ENCODE measurements at places on chromosomes 5 and 9. TPM values are rescaled to one million over a fixed set of nuclear protein-coding genes. Genes with fewer than 3 reads are reported as not detected.

WDR38 gene
- total RNA-seq, result not detected

GABRB2 gene
- total RNA-seq, result 4.8 TPM

BASP1 gene
- total RNA-seq, result 46.9 TPM

IQGAP2 gene
- total RNA-seq, result 28.5 TPM

EGFLAM gene
- total RNA-seq, result 132 TPM

GRCh38 chr5:52786949-52787599 lies 642 bp upstream of the ITGA1 start:
- no peak for DNase-seq

DNA sequence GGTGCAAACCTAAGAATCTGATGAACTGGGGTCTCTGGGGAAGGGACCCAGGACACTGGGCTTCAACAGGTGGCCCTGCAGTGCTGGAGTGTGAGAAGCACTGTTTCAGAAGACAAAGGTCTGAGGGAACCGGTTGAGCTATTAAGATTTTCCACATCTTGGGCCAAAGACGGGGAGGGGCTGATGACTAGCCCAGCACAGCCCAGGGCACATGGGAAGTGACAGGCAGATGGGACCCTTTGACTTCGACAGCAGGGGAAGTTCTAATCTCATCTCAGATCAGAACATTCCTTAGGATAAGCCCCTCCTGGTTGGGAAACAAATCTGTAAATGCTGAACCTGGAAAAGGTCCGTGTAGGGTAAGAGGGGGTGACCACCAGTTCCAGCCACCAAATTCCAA lies 67.4 kb downstream of the RAPGEF1 start:
- DNase-seq, result no peak

- DNase-seq, result no peak
These were observed 162.7 kb downstream of the SYK start for GRCh38 chr9:90964101-90965020.

- peak; percentile 84 for DNase-seq
These were observed 14.2 kb upstream of the NRARP start for GRCh38 chr9:137316012-137316981.

DNA sequence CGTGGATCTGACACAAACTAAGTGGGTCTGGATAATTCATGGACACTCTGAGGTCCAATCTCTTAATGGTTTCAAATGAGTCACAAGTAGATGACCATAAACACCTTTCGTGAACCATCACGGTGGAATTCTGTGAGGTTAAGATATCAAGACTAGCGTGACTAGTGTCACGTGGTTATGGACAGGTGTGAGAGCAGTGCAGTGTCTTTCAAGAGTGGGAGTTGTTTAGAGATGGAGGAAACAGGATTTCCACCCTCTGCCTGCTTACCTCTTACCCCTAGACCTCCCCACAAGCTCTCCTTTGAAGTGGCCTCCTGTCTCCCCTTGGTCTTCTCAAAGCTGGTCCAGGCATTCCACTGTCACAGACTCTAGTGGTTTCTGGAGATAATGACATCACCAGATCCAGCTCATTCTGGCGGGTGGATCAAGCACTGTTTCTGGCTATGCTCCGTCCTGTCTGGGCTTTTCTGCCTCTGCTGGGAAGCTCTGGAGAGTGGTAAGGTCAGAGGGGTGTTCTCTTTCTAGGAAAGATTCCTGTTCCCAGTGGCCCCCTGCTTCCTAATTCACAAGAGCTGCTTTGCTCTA lies 20.0 kb upstream of the ZNF782 start:
- DNase-seq, result no peak

- DNase-seq, result no peak
These were observed 139.2 kb downstream of the CDK5RAP2 start for GRCh38 chr9:120440791-120441190.

- no peak for DNase-seq
These were observed 356.0 kb upstream of the SEMA6A start for GRCh38 chr5:116930616-116931015.

GRCh38 chr5:33231935-33232334 lies 208.8 kb upstream of the TARS1 start:
- DNase-seq, result no peak

DNA sequence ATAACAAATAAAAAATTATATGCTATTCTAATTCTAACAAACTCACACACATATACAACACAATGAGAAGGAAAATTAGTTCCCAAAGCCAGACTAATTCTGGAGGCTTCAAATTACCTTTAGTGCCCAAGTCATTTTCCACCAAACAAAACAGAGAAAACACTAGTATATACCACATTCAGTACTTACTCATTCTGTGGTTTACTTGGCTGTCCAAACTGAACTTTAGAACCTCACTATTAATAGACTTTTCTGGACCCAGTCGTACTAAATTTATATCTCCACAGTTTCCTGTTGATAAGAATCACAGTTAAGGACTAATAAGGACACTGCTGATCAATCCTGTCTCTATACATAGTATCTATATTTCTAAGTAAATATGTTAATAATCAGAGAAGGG lies 66.4 kb downstream of the SETX start:
- DNase-seq, result no peak

- no peak for DNase-seq
These were observed 188.1 kb upstream of the EFNA5 start for GRCh38 chr5:107858788-107859187.

GRCh38 chr9:96688187-96688586 lies 33.1 kb upstream of the PRXL2C start:
- no peak for DNase-seq

- DNase-seq, result no peak
These were observed 359.4 kb downstream of the ENC1 start for GRCh38 chr5:74281166-74281565.

DNA sequence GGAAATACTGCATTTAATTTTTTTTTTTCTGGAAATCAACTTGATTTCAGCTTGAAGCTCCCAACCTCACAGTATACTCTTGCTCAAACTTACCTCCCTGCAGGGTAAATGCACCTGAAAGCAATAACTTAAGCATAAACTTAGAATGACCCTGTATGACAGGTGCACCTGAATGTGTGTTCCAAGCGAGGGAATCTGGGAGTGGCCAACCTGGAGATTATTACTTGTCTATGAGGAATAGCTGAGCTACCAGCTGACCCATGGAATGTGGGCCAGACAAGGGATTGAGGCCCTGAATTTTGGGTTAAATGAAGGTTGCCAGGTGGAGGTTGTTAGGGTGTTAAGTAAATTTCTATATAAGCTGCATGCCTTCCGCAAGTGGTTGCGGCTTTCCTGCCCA lies 140.6 kb downstream of the OSTF1 start:
- no peak for DNase-seq

DNA sequence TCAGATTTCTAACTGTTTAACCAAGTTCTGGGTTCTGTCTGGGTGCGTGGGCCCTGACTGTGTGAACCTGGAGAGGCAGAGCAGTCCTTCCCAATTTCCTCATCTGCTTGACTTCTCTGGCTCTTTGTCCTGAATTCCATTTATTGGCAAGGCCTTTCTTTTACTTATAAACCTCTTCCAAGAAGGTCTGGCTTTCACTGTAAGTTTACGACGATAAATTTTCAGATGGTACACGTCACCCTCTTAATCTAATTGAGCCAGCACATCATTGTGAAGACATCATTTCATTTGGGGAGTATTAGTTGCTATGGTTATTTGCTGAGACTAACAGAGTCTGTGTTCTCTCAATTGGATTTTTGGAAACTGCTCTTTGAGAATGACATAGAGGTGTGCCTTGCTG lies 92.4 kb downstream of the ARHGAP26 start:
- no peak for DNase-seq

- no peak for DNase-seq
These were observed 286.4 kb upstream of the DMAC1 start for GRCh38 chr9:8085986-8086385.

DNA sequence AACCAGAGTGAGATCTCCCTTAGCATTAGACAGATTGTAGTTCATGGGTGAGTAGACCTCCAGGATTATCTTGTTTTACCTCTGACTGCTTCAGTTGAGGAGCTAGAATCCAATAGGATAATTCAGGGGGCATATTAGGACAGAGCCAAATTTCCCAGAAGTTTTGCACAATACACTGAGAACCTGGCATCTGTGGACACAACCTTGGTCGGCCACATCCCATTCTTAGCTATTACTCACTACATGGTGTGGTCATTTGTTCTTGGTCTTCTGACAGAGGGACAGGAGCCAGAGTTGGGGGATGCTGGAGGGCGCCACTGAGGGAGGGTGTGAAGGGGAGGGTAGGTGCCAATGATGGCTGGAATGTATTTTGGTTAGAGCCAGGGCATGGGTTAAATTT lies 66.6 kb downstream of the NPR3 start:
- no peak for DNase-seq

DNA sequence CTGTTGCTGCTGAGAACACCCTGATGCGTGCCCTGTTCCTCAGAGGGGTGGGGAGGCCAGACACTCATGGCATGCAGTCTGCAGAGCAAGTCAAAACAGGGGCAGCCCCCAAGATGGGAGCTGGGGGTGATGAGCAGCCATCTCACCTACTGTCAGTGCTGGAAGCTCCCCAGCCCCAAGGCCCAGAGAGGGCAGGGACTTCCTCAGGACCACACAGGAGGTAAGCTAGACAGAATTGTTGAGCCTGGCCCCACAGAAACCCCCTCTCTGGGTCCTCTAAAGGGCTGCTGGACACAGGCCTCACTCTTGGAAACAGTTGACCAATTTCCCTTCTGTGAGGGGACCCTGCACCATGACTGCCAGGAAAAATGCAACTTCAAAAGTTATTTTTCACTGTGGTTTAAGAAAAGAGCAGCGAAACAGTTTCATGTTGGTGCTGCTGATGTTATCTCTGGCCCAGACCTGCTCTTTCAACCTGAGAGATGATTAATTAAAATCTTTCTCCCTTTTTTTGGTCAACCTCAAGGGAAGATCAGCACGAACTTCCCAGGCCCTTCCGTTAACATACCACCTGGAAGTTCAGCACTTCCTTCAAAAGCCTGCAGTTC lies 9.6 kb downstream of the CSF2 start:
- no peak for DNase-seq

- DNase-seq, result no peak
These were observed 104.1 kb upstream of the BASP1 start for GRCh38 chr5:17113174-17113958.

GRCh38 chr9:136618580-136619547 lies 43.9 kb upstream of the EGFL7 start:
- DNase-seq, result no peak

DNA sequence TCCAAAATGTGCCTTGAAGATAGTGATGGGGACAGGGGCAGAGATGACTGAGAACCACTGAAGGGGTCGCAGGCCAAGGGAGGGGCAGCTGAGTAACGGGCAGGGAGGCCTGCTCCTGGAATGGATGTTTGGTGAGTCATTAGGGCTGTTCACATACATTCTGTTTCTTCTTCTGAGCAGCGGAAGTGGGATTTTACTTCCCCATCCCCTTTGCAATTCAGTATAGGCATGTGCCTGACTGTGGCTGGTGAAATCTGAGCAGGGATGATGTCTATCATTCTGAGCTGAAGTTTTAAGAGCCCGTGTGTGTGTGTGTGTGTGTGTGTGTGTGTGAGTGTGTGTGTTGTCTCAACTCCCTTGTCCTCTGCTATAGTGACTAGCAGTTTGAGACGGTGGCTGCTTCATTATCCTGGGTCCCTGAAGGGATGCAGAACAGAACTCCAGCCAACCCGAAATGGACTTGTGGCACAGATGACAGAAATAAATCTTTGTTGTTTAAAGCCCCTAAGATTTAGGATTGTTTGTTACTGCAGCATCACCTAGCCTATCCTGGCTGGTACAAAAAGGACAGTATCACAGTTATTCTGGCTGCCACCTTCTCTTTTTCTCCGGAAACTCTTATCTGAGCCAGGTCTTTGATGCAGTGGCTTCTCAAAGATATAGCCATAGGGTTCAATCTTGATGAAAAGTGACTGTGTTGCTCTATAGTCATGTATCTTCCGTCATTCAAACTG lies 29.2 kb upstream of the TGFBI start:
- DNase-seq, result no peak

DNA sequence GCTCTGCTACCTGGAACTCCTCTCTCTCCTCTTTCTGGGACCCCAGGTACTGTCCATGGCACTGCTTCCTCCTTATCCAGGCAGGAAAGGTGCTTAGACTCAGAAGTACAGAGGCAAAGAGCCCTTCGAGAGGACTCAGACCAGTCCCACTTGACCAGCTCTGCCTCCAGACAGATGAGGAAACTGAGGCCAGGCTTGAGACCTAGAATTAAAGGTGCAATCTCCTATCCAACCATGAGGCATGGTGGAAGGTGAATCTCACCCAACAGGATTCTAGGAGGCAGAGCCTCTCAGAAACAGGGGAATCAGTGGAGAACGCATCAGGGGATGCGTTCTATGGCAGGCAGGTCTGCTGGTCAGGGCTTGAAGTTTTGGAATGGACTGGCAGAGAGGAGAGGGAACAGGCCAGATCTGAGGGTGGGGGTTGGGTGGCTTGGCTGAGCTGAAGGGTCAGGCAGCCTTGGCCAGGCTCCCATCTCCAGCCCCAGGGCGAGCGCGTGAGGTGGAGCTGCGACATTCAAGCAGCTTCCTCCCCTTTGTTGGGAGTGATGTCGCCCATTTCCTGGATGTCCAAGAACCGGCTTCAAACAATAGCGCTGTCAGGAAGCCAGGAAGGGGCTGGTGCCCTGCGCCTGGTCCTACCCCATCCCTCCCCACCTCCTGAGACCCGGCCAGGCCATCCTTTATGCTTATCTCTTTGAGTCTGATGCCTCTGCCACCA lies 26.2 kb downstream of the NDUFA8 start:
- DNase-seq, result peak; percentile 87

DNA sequence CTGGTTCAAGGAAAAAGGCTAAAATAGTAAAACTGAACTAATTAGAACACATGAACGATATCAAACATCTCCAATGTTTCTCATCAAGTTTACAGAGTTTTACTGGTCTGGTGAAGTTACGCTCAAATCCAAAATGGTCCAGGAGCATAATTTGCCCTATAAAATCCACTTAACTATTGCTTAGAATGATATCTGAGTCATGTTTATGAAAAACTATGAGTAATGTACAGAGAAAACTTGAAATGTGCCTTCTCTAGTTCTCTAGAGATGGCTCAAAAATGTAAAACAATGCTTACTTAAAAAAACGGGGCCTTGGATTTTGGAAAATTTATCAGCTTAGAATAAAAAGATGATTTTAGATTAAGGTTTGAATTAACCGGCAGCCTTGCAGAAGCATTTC lies 108.1 kb downstream of the FBXW11 start:
- no peak for DNase-seq

DNA sequence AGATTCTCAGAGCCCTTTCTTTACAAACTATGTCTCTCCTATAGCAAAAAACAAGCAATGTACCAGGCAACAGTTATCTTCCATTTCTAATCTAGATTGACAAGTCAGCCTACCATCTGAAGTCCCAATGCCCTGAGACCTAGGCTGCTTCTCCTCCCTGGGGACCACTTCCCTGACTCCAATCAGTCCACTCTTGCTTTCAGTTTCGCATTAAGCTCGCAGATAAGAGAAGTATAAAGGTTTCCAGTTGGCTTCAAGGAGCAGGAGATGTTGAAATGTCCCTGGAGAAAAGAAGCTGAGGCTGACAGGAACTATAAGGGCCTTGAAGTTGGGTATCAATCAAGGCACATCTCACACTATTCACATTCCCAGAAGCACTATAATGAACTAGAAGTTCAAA lies 32.3 kb downstream of the ERP44 start:
- DNase-seq, result no peak
